ENCODE measurements at places on chromosomes 4 and X.

DNA sequence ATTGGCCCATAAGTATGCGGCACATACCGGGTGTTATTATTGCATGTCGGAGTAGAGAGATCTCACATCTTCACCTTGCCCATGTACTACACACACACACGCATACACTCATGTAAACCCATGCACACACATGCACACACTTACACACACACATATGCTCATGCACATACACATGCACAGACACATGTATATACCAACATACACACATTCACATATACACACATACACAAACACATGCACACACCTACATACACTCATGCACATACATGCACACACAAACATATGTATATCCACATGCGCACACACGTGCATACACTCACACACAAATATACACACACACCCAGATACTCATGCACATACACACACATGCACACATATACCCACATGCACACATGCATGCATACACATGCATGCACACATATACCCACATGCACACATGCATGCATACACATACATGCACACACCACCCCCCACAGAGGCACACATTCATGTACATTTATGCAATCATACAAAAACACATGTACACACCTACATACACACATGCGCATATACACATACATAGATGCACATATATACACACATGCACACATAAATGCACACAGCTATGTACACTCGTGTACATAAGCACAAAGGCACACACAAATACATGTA lies 11.2 kb downstream of the CYP4V2 start:
- ATAC-seq = peak; percentile 26

GRCh38 chr4:37246891-37247290 lies 2.3 kb downstream of the NWD2 start:
- no peak for ATAC-seq

GRCh38 chr4:40406340-40406739 lies 71.2 kb downstream of the CHRNA9 start:
- ATAC-seq = no peak

GRCh38 chr4:135239964-135240363 lies 1038.4 kb upstream of the PABPC4L start:
- ATAC-seq = no peak

Measured in gastroesophageal sphincter (tissue), 4 donors.